ENCODE measurements at places on chromosomes 7 and 10. TPM values are rescaled to one million over a fixed set of nuclear protein-coding genes. Genes with fewer than 3 reads are reported as not detected.

CTAGE4 gene
- total RNA-seq: 3.4 TPM

ZNF273 gene
- 10.5 TPM for total RNA-seq

KAZALD1 gene
- total RNA-seq: 0.35 TPM

EVX1 gene
- total RNA-seq: not detected

H2BK1 gene
- total RNA-seq: not detected

KMT2E gene
- 128 TPM for total RNA-seq

LEP gene
- total RNA-seq: not detected

- no peaks in the 10 kb centered on the region for H3K36me3 ChIP-seq
- no peaks in the 10 kb centered on the region for H3K4me1 ChIP-seq
- DNase-seq: no peak
- H3K27me3 ChIP-seq: no peaks in the 10 kb centered on the region
These were observed 32.4 kb downstream of the SLIT1 start for GRCh38 chr10:97153270-97153850.

DNA sequence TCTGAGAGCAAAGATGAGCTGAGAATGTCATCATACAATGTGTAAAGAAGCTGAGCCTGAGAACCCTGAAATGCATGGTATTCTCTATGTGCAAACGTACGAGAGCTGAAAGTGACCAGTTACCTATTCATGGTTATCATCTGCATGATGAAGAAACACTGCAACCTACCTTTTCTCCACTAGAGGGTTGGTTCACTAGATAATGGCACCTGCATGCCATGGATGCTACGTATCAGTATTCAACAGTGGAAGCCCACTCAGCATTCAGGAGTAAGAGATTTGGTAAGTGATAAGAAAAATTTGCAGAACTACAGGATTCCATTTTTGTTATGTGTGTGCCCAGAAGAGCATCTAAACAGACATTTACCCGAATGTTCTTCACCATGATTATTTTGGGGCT is 145.4 kb downstream of the PTPRN2 start:
- H3K27me3 ChIP-seq: peaks cover under 1% of the 10 kb centered on the region
- no peaks in the 10 kb centered on the region for H3K36me3 ChIP-seq
- no peak overlapping the region for H3K27ac ChIP-seq
- no peaks in the 10 kb centered on the region for H3K4me1 ChIP-seq
- DNase-seq: no peak

GRCh38 chr7:69019437-69019836 is 578.8 kb upstream of the AUTS2 start:
- no peaks in the 10 kb centered on the region for H3K36me3 ChIP-seq
- DNase-seq: no peak
- H3K27ac ChIP-seq: no peak overlapping the region
- H3K4me1 ChIP-seq: no peaks in the 10 kb centered on the region
- H3K4me3 ChIP-seq: no peak overlapping the region
- no peaks in the 10 kb centered on the region for H3K27me3 ChIP-seq

DNA sequence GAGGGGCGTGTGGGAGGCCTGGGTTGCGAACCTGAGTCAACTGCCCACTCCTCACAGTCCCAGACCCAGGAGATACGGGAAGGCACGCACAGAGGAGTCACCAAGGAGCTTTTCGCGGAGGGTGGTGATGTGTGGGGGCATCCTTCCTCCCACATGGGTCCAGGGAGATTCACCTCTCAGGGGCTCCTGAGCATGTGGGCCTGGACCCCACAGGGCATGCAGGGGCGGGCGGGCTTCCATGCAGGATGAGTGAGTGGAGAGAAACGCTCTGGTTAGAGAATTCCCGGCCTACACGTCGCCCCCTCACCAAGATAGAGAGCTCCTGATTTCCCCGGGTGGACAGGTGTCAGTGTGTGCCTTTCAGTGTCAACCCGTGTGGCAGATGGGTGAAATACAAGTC is 641.7 kb upstream of the FZD8 start:
- no peaks in the 10 kb centered on the region for H3K4me1 ChIP-seq
- H3K4me3 ChIP-seq: no peak overlapping the region
- no peaks in the 10 kb centered on the region for H3K27me3 ChIP-seq
- DNase-seq: no peak

GRCh38 chr7:146208492-146208891 is 91.9 kb downstream of the CNTNAP2 start:
- no peak overlapping the region for H3K27ac ChIP-seq
- H3K4me3 ChIP-seq: no peak overlapping the region
- H3K27me3 ChIP-seq: no peaks in the 10 kb centered on the region
- no peak for DNase-seq
- H3K36me3 ChIP-seq: no peaks in the 10 kb centered on the region
- H3K4me1 ChIP-seq: no peaks in the 10 kb centered on the region

DNA sequence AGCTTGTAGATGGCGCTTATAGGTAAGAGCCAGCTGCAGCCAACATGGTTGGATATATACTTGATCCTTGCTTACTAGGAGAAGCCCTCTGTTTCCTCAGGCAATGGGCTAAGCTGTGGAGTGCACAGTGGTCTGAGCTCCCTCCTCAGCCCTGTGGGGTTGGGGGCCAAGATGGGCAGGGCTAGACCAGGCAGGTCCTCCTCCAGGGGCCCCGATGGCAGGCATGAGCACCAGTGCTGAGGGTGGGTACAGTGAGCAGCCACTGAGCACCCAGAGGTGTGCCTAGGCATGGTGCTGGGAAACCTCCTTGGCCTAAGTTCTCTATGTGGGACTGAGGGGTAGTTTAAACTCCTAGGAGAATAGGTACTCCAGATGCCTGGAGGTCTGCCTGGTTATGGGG is 680.2 kb downstream of the SUGCT start:
- no peak for DNase-seq
- H3K36me3 ChIP-seq: no peaks in the 10 kb centered on the region
- no peaks in the 10 kb centered on the region for H3K4me1 ChIP-seq
- H3K27me3 ChIP-seq: no peaks in the 10 kb centered on the region
- H3K4me3 ChIP-seq: no peak overlapping the region

- H3K4me3 ChIP-seq: no peak overlapping the region
- H3K27me3 ChIP-seq: peaks cover 63% of the 10 kb centered on the region
- DNase-seq: no peak
- no peak overlapping the region for H3K27ac ChIP-seq
These were observed 174.7 kb downstream of the TCF7L2 start for GRCh38 chr10:113124724-113125123.

DNA sequence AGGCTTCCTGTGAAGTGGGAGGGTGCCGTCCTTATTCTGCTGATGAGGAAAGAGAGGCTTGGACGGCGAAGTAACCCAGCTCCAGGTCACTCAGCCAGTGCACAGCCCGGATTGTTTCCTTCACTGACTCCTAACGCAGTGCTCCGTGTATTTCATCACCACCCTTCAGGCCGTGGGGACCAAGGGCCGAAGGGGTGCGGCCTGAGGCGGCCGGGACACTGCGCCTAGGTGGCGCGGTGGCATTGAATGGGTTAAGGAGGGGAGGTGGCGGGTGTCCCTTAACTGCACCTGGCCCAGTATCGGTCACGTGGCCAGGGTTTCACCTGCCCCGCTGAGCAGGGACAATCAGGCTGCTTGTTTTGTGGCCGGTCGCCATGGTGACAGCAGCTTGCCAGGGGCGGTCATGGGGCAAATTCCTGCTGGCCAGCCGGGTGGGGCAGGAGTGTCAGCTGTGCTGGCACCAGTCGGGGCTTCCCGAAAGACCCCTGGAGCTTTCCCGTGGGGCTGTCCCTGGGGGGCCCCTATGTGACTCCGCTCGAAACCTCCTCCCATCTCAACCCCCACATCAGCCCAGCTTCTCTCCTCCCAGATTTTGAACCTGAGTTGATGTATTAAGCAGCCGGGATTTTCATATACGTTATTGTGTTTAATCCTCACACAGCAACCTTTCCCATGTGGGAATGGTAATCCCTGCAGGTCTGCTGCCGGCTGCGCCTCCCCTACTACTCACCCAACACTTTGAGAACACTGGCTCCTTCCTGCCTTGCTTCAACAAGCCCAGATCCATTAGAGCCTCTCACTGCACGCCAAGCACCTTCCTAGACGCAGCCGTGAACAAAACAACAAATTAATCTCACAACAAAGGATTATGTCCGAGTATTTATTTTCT is 4.4 kb upstream of the ABHD11 start:
- H3K27me3 ChIP-seq: no peaks in the 10 kb centered on the region
- no peak overlapping the region for H3K4me3 ChIP-seq
- H3K36me3 ChIP-seq: no peaks in the 10 kb centered on the region

DNA sequence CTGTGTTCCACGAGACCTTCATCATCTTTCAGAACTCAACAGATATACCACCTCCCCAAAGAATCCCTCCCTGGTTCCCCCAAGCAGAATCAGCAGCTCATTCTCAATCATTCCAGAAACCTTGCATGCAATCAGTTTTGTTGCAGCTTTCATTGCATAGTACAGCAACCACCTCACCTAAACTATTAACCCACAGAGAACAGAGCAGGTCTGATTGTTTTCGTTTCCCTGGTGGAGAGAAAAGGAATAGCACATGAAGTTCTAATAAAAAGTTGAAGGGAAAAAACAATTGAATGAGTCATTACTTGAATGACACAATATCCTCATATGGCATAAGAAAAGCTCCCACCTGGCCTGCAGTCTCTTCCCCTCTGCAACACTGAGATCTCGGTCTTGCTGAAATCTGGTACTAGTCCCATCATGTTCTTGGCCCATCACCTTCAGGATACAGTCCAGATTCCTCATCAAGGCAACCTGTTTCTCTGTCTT is 147.1 kb upstream of the GDF10 start:
- H3K4me3 ChIP-seq: no peak overlapping the region
- H3K27ac ChIP-seq: no peak overlapping the region
- peaks cover 9% of the 10 kb centered on the region for H3K27me3 ChIP-seq

DNA sequence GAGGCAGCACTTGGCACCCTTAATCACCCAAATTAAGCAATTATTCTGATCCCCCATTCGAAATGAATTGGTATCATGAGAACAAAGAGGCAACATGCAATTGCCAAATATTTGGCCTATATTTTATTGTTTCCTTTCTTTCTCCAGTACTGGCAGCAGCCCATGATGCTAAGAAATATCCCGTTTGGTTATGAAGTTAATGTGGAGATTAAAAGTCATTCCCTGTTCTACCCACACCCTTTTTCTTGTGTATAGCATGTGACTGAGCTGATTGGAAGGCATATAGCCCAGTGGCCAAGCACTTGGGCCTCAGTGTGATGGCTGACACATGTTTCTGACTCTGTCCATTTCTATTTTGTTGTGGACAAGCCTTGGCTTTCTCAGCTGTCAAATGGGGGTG is 692.3 kb upstream of the GALNT17 start:
- H3K36me3 ChIP-seq: no peaks in the 10 kb centered on the region
- no peaks in the 10 kb centered on the region for H3K4me1 ChIP-seq
- H3K27me3 ChIP-seq: no peaks in the 10 kb centered on the region
- DNase-seq: no peak

DNA sequence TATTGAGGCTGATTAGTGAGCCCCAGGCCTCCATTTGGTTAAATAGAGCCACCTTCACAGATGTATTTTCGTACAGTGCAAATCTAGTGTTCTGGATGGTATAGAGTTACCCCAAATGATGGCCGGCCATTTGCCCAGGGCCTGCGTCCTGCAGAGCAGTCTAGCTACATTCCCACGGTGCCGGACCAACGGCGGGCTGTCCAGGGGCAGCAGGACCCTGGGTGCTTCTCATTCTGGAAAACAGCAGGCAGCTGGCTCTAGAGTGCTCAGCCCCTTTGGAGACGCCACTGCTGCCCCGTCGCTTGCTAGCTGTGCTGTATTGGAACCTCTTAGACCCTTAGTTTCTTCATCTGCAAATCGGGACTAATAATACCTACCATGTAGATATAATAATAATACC is 149.1 kb downstream of the RGS10 start:
- DNase-seq: no peak
- H3K36me3 ChIP-seq: peaks cover 3% of the 10 kb centered on the region
- no peak overlapping the region for H3K27ac ChIP-seq
- H3K4me1 ChIP-seq: peaks cover 5% of the 10 kb centered on the region
- H3K4me3 ChIP-seq: no peak overlapping the region

DNA sequence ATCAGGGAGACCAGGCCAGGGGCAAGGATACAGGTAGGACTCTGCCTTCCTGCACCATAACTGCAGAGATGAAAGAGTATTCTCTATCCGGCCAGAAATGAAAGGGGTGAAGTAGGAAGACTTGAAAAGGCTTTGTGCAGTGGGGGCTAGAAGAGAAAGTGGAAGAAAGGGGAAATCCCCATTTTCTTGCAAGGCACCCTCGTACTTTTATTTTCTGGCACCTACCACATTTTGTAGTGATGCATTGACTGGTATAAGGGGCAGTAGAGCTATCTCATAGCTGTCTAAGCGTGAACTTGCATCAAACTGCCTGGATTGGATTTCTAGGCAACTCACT is 752 bp upstream of the CAMK2G start:
- H3K36me3 ChIP-seq: peaks cover 29% of the 10 kb centered on the region
- H3K4me1 ChIP-seq: peaks cover 62% of the 10 kb centered on the region
- peak overlapping the region; percentile 6 for H3K27ac ChIP-seq
- H3K27me3 ChIP-seq: peaks cover 5% of the 10 kb centered on the region

- H3K27me3 ChIP-seq: no peaks in the 10 kb centered on the region
- H3K36me3 ChIP-seq: no peaks in the 10 kb centered on the region
- no peaks in the 10 kb centered on the region for H3K4me1 ChIP-seq
These were observed 539.7 kb upstream of the KCND2 start for GRCh38 chr7:119733127-119733879.

- DNase-seq: no peak
- H3K27ac ChIP-seq: no peak overlapping the region
- no peaks in the 10 kb centered on the region for H3K4me1 ChIP-seq
- peaks cover 7% of the 10 kb centered on the region for H3K27me3 ChIP-seq
- H3K36me3 ChIP-seq: no peaks in the 10 kb centered on the region
These were observed 126.6 kb downstream of the TMEM178B start for GRCh38 chr7:141200191-141201108.

DNA sequence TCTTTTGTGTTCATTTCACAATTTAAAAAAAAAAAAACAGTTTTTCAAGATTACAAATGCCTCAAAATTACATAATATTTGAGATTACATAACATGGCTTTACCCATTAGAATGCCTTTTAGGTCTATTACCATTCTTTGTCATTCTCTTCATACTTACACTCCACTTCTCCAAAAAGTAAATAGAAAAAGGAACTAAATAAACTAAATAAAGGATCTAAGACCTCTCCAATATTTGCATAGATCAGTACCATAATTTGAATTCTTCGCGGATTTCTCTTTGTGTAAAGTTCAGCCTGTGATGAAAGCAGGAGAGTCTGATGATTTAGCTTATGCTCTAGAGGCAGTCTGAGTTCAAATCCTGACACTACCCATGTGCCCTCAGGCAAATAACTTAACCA is 56.4 kb upstream of the C1GALT1 start:
- peaks cover 1% of the 10 kb centered on the region for H3K27me3 ChIP-seq
- no peaks in the 10 kb centered on the region for H3K36me3 ChIP-seq
- no peaks in the 10 kb centered on the region for H3K4me1 ChIP-seq

- H3K27me3 ChIP-seq: peaks cover 16% of the 10 kb centered on the region
- DNase-seq: no peak
- no peaks in the 10 kb centered on the region for H3K36me3 ChIP-seq
These were observed 9.9 kb downstream of the KCNH2 start for GRCh38 chr7:150968056-150968733.

- H3K4me3 ChIP-seq: no peak overlapping the region
- peaks cover 18% of the 10 kb centered on the region for H3K4me1 ChIP-seq
- H3K27ac ChIP-seq: no peak overlapping the region
- peaks cover 15% of the 10 kb centered on the region for H3K36me3 ChIP-seq
- no peak for DNase-seq
These were observed 6.2 kb downstream of the ABCB8 start for GRCh38 chr7:151034312-151035025.

GRCh38 chr10:5666008-5666840 is at the start of gene ASB13:
Gene ASB13 (minus strand): TSS chr10:5666595. CDS start chr10:5666551, 44 bp downstream.
- peak; percentile 44 for DNase-seq
- peak within 1 kb of the TSS; percentile 88 for H3K4me3 ChIP-seq
- H3K27ac ChIP-seq: no peak within 1 kb of the TSS
- peaks cover 19% of the 10 kb centered on the region for H3K4me1 ChIP-seq

All from activated CD4-positive, alpha-beta memory T cell treated with anti-CD3 and anti-CD28 coated beads, Interleukin-2, amount 10 ng/mL, durations not matched to agents 7 days and 5 days (primary cell).